Stimulated activated CD4-positive, alpha-beta T cell treated with anti-CD3 and anti-CD28 coated beads, Interleukin-12 subunit alpha, Interleukin-12 subunit beta, amount 100 ng/mL, for 48 hours (primary cell): ENCODE measurements at places on chromosomes 1 and 21.

DNA sequence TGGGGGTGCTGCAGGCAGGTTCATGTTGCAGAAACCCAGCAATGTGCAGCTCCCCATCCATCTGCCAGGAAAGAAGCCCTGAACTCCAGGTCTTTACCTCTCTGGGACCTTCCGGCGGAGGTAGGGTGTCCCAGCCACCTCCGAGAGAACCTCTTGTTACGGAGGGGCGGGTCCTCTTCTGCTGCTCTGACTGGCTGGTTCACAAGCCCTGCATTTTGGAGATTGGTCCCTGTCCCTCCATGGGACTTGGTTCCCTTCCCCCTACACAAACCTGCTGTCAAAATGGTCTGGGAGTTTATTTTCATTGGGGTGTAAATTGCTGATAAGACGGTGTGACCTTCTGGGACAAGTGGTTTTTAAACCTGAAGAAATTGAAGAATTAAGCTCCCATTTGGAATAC is 8.0 kb upstream of the CELSR2 start:
- DNase-seq = no peak

DNA sequence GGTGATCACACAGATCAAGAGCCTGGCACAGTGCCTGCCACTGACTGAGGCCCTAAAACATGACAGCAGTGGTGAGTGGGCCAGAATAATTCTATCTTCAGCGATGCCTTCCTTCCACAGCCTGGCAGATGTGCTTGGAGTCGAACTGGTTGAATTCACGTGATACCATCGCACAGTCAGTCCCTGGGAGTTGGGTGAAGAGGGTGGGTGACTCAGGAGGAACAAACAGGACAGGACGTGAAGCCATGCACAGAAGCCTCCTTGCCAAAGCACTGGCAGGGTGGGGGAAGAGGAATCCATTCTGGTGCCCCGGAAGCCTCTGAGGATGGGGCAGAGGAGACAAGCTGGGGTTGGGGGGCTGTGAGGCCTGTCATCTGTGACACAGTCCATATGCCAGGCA is 80.3 kb upstream of the WNT4 start:
- no peak for DNase-seq

- no peak for DNase-seq
Observed at GRCh38 chr1:224331326-224331725, 1.4 kb upstream of the NVL start.

DNA sequence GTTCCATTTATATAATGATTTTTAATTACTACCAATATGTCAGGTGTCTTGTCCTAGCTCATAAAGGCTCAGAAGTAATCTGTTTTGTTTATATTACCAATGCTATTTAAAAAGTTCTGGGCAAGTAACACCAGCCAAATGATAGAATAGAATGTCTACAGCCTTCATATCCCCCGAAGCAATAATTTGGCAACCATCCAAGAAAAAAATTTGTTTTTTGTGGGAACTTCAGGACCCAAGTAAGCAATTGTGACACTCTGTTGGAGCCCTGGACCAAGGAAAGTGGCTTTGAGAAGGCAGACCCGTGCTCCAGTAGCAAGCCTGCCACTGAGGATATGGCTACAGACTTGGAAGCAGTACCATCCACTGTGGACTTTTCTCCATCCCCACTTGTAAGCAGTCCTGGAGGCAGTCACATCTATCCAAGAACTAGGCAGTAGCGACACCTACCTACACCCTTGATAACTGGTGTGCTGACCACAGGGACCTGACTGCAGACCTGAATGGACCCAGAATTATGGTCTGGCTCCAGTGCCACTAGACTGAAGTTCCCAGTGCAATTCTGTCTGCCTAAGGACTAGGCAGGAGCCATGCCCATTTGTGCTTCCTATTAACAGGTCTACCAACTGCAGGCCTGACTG is 870.7 kb upstream of the ADGRL2 start:
- no peak for DNase-seq

DNA sequence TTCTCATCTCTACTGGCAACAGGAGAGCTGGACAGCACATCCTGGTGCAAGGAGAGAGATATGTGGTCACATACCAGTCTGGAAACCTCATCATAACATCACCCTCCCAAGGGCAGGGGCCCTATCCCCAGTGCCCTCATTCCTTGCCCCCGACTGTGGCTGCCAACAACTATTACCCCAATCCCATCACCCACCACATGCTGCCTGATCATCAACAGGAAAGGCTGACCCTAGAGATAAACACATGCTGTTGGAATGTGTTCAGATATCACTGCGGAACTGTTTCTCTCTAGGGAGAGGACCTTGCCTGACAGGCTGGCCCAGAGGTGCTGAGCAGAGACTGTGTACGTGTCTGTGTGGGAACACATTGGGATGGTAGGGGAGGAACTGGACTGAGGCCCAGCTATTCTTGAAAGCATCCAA is 4.5 kb upstream of the INKA2 start:
- no peak for DNase-seq

- no peak for DNase-seq
Observed at GRCh38 chr21:41604583-41605041, 96.7 kb upstream of the TMPRSS2 start.

DNA sequence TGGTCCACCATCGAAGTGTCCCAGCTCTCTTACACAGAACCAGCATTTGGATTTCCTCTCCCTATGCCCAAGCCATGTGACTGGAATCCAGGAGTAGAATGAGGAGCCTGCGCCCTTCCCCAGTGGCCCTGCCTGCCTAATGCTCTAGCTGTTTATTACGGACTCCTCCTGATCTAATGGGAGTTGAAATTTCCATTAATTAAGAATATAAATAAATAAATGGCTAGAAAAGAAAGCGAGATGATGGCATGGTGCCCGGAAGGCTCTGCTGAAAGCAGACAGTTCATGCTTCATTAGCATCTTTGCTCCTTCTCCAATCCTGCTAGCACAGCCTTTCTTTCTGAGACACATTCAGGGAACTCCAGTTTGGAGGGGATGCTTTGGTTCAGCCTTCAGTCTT is 216.2 kb downstream of the SEC16B start:
- DNase-seq = no peak

DNA sequence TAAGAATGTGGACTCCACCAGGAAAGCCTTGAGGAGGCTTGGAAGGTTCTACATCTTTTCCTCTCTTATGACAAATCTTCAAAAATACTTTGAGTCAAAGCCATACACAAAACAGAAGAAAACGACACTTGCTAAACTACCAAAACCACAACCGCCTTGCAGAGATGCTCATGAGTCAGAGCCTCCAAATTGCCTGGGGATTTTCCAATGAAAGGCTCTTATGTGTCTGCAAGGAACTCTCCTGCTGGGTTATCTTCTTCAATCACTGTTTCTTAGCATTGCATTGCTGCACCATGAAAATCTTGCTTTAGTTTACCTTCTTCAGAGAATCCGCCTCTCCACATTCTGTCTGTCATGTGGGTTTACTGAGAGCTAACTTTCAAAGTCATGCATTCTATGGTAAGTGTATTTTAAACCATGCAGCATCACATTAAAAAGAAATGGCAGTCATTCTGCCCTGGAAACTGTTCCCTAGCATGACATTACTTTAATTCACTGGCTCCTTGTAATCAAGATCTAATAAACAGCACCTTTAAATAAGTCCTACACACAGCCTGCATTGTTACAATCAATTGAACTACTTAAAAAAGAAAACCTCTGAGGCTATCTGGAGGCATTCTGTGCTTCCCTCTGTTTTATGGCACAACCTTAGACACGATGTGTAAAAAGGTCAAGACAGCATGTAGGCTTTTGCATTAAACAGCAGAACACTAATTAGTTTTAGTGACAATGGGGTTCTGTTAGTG is 210.0 kb upstream of the FOXD3 start:
- no peak for DNase-seq

DNA sequence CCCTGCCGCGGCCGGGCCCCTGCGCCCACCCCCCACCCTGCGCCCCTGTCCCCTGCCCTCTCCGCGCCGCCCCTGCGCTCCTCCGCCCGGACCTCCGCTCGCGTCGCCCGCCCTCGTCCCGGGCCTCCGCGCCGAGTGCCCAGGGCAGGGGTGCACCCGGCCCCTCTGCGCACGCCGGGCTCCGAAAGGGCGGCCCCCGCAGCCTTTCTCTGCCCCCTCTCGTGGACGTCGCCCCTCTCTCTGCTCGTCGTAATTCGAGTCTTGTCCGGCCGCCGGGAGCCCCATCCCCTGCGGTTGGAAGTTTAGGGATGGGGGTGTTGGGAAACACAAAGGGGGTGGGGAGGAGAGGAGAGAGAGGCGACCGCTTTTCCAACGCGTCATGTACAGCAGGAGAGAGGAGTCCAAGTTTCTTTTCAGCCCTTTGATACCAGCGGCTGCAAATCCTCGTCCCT is 407 bp downstream of the GALNT2 start:
- DNase-seq = no peak

DNA sequence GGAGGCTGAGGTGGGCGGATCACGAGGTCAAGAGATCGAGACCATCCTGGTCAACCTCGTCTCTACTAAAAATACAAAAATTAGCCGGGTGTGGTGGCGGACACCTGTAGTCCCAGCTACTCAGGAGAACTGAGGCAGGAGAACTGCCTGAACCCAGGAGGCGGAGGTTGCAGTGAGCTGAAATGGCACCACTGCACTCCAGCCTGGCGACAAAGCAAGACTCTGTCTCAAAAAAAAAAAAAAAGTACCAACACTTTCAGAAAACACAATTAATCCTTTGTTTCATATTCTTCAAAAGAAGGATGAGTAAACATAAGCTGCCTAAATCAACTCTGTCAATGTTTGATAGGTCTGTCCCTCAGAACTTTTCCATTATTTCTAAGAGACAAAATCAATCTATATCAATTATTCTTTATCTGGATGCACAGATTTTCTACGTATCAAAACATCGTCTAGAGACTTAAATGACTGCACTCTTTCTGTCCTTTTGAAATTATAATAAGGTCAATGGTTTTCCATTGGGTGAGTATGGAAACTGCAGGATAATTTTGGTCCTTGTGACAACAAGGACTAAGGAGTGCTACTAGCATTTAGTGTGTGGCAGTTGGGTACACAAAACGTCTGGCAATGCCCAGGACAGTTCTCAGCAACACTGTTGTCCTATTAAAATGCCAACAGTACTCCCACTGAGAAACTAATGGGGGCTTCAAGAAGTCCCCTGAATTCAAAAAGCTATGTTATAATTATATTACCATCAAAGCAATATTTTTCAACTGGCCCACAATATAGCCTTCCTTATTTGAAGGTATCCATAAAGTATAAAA is 40.7 kb downstream of the LPGAT1 start:
- DNase-seq = no peak

- no peak for DNase-seq
Observed at GRCh38 chr1:11802616-11802972, 3.2 kb downstream of the MTHFR start.

GRCh38 chr1:25131794-25132193 is 100.5 kb downstream of the SYF2 start:
- DNase-seq = no peak

DNA sequence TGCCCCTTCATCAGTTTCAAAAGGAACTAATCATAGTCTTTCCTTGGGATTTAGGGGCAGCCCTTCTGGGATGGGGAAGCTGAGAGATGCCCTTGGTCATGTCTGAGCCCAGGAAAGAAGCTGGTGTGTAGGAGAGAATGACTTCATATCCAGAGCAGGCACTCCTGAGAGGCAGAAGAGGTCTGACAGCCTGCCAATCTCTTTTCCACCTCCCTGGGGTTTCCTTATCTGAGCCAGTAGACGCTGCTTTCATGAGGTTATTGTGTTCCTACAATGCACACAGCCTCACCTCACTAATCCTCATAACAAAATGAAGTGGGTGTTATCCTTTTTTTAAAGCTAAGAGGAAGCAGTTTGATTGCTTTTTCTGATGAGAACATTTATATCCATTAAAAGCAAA is 14.1 kb downstream of the ROR1 start:
- DNase-seq = no peak
